ENCODE measurements at places on chromosomes 4 and X. TPM values are rescaled to one million over a fixed set of nuclear protein-coding genes. Genes with fewer than 3 reads are reported as not detected.

- DNase-seq, result no peak
- peaks cover 2% of the 10 kb centered on the region for H3K36me3 ChIP-seq
- H3K27ac ChIP-seq, result no peak overlapping the region
These were observed 13.4 kb upstream of the ETDC start for GRCh38 chrX:135295944-135296305.

- no peaks in the 10 kb centered on the region for H3K4me1 ChIP-seq
- no peaks in the 10 kb centered on the region for H3K27me3 ChIP-seq
- no peak overlapping the region for H3K27ac ChIP-seq
- no peak overlapping the region for H3K4me3 ChIP-seq
- no peak for DNase-seq
These were observed 83.8 kb upstream of the UCP1 start for GRCh38 chr4:140652601-140653000.

GRCh38 chr4:85128246-85129204 is 162.0 kb upstream of the WDFY3 start:
- DNase-seq, result no peak
- no peaks in the 10 kb centered on the region for H3K27me3 ChIP-seq
- no peak overlapping the region for H3K27ac ChIP-seq
- no peaks in the 10 kb centered on the region for H3K36me3 ChIP-seq

GRCh38 chr4:16116493-16116990 is 32.7 kb upstream of the PROM1 start:
- no peaks in the 10 kb centered on the region for H3K4me1 ChIP-seq
- no peak overlapping the region for H3K4me3 ChIP-seq
- H3K27ac ChIP-seq, result no peak overlapping the region

DNA sequence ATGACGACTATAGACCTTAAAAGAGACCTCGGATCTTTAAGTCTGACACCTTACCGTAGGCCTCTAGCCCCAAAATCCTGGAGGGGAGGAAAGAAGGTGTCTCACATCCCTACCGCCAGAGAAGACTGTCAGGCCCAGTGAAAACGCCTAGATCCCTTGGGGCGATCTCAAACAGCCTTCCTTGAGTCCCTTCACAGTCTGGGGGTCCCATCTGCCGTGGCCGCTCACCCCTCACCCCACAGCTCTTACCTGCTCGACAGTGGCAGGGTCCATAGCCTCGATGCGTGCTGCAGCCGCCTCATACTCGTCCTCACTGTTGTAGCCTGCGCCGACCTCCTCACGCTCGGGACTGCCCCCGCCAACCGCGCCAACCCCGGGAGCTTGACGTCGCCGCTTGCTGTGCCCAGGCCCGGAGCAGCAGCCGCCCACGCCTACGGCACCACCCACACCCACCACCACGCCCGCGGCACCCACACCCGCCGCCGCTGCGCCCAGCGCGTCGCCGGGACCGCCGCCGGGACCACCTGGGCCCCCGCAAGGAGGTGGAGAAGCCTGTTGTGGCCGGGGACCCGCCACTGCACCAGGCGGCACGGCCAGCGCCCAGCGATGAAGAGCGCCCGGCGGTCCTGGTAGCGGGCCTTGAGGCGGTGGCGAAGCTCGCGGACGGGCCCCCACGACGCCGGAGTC is 536 bp downstream of the OTUD5 start:
- H3K27me3 ChIP-seq, result no peaks in the 10 kb centered on the region
- H3K4me1 ChIP-seq, result peaks cover 5% of the 10 kb centered on the region
- H3K36me3 ChIP-seq, result no peaks in the 10 kb centered on the region
- peak overlapping the region; percentile 87 for H3K27ac ChIP-seq
- peak overlapping the region; percentile 65 for H3K4me3 ChIP-seq
- no peak for DNase-seq

DNA sequence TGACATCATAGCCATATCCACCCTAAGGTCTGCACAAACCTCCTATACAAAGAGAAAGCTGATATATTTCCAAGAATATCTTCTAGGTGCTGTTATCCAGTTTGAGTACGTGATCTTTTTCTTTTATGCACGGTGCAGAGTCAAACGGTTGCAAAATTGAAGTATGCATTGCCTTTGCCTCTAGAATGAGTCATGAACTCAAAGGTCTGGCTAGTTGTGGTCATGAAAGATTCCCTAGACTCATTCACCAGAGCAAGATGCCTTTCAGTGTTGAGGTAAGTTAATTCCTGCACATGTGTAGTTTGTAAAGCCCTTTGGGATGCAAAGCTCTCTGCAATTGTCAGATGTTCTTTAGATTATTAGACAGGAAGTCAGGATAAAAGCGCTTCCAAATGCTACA is 704.4 kb downstream of the PCDH19 start:
- H3K4me1 ChIP-seq, result no peaks in the 10 kb centered on the region
- peaks cover 5% of the 10 kb centered on the region for H3K27me3 ChIP-seq
- no peak overlapping the region for H3K4me3 ChIP-seq
- no peak overlapping the region for H3K27ac ChIP-seq
- no peaks in the 10 kb centered on the region for H3K36me3 ChIP-seq
- no peak for DNase-seq

- no peaks in the 10 kb centered on the region for H3K36me3 ChIP-seq
- H3K27ac ChIP-seq, result no peak overlapping the region
- no peaks in the 10 kb centered on the region for H3K27me3 ChIP-seq
- H3K4me3 ChIP-seq, result no peak overlapping the region
These were observed 337.1 kb upstream of the CTSO start for GRCh38 chr4:156290811-156291210.

- no peaks in the 10 kb centered on the region for H3K4me1 ChIP-seq
- peak; percentile 58 for DNase-seq
- H3K27me3 ChIP-seq, result no peaks in the 10 kb centered on the region
These were observed 375 bp downstream of the FGFR3 start for GRCh38 chr4:1793496-1793840.

CCDC149 gene
- total RNA-seq, result 21.4 TPM

SLC2A9 gene
- total RNA-seq, result 18.6 TPM

CT45A6 gene
- not detected for total RNA-seq

SULT1B1 gene
- total RNA-seq, result 11.0 TPM
